Fibroblast of the aortic adventitia (primary cell): ENCODE measurements at places on chromosomes 6 and 20.

- DNase-seq = peak; percentile 80
Measured at GRCh38 chr6:105459864-105460263, 57.0 kb upstream of the PREP start.

- DNase-seq = no peak
Measured at GRCh38 chr20:37381621-37382471, 35.9 kb downstream of the SRC start.

DNA sequence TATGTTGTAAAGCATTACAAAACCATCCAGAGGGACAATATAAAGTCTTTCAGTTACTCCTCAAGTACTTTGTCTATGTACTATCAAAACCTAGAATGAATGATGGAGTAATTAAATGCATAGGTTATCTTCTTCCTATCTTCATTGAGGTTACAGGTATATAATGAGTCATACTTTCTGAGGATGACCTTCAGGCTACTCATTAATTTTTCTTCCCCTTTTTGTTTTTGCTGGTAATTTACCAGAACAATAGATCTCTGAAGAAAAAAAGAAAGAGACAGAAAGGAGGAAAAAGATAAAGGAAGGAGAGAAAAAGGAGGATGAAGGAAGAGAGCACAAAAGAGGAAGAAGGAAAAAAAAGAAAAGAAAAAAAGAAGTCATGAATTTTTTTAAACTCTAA lies 398.4 kb downstream of the TBC1D32 start:
- no peak for DNase-seq

DNA sequence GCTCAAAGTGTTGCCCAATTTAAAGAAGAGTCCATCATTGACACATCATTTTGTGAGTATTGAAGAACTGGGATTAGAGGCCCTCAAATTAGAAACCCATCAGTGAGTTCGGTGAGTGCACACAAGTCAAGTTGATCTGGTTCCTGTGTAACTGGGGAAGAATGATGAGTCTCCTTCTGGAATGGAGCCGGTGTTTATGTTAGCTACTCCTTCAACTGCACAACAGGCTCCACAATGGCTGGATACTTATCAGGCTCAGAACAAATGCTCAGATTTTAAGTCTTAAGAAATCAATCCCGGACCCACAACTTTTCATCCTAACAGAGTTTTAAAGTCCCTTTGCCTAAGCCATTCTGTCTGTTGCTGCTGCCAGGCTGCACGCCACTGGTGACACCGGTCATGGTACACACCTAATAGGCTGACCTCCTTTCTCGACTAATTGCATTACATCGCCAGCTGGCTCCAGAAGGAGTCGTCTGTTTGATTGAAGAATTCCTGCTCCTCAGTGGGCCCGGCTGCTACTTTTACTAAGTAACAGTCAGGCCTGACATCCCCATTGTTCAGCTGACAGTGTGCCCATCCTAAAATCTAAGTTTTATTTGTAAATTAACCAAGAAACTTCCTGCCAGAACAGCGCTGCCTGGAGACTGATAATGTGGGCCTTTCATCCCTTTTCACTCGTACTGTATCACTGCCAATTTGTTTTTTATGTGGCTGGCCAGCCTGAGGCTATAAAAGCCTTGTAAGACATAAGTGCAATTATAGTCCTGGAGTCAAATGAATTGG lies 130.4 kb downstream of the INSM1 start:
- DNase-seq = peak; percentile 15

DNA sequence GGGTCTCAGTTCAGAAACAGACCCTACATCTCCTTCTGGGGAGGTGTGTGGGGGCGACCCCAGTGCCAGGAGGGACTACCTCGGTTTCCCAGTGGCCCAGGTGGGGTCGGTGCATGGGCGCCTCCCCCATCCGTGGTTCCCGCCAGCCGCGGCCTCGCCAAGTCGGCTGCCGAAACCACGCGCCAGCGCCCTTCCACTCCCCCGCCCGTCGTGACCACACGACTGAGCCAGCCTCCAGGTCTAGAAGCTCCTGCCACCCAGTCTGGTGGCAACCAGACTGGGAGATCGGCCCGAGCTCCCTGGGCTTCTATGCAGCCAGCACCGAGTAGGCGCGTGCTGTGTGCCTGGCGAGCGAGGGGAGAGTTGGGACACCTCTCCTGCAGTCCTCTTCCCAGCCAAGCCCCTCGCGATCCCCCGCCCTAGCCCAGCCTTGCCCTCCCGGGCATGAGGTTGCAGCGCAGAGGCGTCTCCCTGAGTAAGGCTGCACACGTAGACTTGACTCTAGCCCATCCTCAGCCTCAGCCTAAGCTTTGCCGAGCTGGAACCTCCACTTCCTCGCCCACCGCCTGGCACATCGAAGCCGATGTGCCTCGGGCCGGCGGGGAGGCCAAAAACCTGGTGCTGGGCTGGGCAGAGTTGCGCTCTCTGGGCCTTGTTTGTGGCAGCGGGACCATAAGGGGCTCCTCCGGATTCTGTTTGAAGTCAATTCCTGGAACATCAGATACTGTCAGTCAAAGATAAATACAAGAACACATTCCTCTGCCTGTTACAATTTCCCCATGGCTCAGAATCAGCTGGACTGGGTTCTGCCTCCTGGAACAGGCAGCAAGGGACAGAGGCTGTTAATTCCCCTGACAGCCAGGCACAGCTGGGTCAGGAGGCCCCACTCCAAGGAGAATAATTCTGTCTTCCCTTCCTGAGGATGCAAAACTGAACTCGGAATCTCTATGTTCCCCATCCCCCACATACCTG lies 1.5 kb upstream of the CPNE5 start:
- no peak for DNase-seq

DNA sequence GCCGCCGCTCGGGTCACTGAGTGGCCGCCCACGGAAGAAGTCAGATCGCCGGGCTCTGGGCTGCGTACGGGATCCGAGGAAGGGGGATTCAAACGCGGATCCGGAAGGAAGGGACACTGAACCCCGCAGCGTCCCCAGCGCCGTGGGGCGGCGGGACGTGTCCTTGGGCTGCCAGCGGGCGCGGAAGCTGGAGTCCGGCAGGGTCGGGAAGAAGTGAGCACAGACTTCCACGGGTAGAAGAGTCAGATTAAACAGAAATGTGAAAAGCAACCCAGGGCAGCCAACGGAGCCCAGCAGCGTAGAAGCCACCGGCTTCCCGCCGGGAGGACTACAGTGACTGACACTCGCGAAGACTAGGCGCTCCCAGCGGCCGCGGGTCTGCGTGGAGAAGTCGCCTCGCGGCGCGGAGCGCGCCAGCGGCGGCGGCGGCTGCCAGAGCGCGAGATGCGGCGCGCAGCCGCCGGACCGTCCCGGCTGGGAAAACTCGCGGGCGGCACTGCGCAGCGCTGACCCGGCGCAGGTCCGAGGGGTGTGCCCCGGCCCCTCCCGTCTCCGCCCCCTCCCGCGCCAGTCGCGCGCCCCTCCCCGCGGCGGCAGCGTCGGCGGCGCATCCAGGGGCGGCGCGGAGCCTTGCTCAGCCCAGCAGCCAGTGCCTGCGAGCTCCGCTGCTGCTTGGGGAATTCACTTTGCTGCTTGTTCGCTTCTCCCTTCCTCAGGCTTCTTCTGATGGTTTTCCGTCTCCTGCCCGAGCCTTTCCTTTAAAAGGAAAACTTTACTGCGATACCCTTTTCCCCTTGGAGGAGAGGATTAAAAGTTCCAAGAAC lies at the start of gene SAMD5:
Gene SAMD5, plus strand, starts transcription at position 649 of the 824 bp plus-strand sequence. CDS start 239 bp downstream, outside the sequence.
- DNase-seq = peak; percentile 35

- no peak for DNase-seq
Measured at GRCh38 chr20:9145142-9145541, 76.3 kb downstream of the PLCB4 start.

GRCh38 chr6:158561321-158561884 lies 1.5 kb downstream of the TMEM181 start:
- no peak for DNase-seq

- no peak for DNase-seq
Measured at GRCh38 chr6:89290401-89291155, 24.5 kb downstream of the GABRR2 start.

DNA sequence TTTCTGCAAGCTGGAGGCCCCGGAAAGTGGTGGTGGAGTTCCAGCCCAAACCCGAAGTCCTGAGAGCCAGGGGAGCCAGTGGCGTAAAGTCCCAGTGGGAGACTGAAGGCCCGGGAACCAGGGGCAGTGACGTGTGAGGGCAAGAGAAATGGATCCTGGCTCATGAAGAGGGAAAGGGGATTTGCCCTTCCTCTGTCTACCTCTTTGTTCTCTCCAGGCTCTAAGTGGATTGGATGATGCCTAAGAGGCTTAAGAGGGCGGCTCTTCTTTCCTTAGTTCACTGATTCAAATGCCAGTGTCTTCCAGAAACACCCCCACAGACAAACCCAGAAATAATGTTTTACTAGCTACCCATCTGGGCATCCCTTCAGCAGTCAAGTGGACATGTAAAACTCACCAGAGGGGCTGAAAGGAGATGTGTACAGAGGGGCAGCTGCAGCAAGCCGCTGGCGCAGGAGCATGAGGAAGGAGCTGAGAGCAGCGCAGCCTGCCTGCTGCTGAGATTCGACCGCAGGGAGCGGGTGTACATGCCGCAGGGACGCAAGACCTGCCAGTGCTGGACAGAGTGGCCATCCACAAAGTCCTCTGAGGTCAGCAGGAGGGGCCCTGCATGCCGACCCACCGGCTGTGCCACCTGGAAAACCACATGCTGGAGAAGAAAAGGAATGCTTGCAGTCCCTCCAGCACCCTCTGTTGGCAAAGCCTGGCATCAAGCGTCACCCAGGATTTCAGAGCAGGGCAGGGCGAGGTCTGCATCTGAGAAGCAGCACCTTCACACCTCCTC lies 29.5 kb downstream of the CDYL start:
- peak; percentile 31 for DNase-seq

DNA sequence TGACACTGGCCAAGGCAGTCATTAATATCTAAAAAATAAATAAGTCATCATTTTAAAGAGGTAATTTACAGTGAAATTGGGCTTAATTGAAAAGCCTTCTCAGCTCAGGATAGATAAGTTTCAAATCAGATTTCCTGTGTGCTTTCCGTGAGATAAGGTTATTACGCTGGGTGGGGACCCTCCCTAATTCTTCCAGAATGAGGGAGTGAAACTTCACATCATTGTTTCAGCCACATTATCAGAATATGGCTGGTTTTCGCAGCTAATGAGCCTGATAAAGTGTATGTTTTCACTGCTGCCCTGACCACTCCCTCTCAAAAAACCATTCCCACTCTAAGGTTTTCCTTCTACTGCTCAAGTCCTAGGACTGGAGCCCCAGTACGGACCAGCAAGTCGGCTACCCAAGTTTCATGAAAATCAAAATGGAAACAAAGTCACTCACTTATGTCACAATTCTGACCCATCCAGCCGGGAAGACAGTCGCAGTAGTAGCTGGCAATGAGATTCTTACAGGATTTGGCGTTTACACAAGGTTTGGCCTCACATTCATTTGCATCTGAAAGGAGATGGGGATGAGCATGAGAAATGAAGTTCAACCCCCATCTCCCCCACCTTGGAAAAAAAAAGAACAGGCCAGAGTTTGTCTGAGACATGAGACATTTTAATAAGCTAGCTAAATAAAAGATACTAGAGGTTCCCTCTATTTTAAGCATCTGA lies 24.6 kb downstream of the JAG1 start:
- no peak for DNase-seq

- no peak for DNase-seq
Measured at GRCh38 chr20:62254021-62254724, 15.9 kb downstream of the OSBPL2 start.

DNA sequence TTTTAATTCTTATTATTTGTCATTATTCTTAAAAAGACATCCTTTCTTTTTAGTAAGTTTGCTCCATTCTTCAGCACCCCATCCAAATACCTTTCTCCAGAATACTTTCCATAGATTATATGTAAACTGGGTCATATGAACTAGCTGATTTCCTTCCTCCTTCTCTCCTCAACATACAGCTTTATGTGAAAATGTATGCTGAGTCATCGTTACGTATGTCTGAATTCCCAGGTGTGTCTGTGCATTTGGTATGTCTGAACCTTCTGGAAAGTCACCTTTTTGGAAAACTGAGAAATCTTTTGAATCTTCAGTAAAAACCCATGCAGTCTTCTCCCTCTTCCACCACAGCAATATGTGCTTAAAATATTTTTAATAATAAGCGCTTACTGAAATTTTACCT lies 264.5 kb downstream of the EYA4 start:
- no peak for DNase-seq
